ENCODE measurements at places on chromosomes 7 and 10. TPM values are rescaled to one million over a fixed set of nuclear protein-coding genes. Genes with fewer than 3 reads are reported as not detected.
A peak's percentile ranks its signal among the peaks of the same experiment; 100 is the strongest.

The DYNC1I1 gene
- total RNA-seq: 9.9 TPM

The PAXIP1 gene
- 11.4 TPM for total RNA-seq

The TMEM139 gene
- 0.97 TPM for total RNA-seq

- no peaks in the 10 kb centered on the region for H3K4me1 ChIP-seq
- no peak for DNase-seq
- no peaks in the 10 kb centered on the region for H3K36me3 ChIP-seq
- no peak overlapping the region for H3K27ac ChIP-seq
- no peak overlapping the region for H3K4me3 ChIP-seq
These were observed 938.9 kb downstream of the NRG3 start for GRCh38 chr10:82813856-82814255.

DNA sequence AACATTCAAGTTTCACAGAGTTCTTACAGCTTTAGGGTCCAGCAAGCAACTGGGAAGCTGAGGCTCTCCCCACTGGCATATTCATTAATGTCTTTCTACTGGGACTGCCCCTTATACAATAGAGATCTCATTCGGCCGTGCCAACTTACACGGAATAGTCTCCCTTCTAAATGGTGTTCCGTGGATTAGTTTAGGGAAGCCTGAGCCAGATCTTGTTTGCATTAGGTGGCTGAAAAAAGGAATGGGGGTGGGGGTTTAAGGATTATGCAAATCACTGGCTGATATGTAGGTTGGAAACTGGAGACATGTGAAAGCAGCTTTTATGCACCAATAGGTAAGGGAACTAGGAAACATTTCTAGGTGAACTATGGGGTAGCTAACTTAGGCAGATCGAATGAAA lies 218.3 kb downstream of the TRIL start:
- H3K27ac ChIP-seq: no peak overlapping the region
- H3K27me3 ChIP-seq: no peaks in the 10 kb centered on the region
- no peaks in the 10 kb centered on the region for H3K36me3 ChIP-seq
- no peak overlapping the region for H3K4me3 ChIP-seq
- DNase-seq: no peak
- H3K4me1 ChIP-seq: no peaks in the 10 kb centered on the region

DNA sequence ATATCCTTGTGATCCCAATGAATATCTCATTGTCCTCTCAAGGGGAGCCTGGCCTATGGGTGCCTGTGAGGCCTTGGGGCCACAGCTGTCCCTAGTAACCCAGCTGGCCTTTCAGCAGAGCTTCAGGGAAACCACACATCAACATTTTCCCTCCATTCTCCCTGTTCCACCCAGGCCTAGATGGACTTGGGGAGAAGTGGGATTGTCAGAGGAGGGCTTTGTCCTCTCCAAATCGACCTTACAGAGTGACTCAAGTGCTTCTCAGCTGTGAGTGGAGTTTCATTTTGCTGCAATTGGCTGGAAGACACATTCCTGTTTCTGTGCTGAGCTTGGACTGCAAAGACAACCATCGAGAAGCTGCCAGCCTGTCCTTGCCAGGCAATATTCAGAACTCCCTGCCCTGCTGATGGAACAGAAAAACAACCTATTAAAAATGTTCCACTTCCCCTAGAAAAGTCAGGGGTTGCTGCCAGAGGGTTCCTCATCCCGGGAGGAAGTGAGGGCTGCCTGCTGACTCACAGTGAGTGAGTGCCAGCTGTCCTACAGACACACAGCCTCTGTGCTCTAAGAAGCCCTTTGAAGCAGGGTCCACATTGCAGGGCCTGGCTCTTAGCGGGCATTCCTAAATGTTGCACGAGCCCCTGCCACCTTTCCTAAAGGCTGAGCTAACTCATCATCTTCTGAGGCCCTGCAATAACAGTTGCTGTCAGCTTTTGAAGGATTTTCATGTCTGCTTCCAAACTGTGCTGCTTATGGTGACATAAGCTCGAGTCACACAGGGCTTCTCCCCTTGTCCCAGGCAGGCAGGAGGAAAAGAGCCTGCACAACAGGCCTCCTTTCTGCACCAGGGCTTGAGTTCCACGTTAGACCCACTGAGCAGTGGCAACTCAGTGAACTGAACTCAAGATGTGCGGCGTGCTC lies 20.5 kb downstream of the STRA8 start:
- no peaks in the 10 kb centered on the region for H3K27me3 ChIP-seq
- peak; percentile 86 for DNase-seq
- H3K4me1 ChIP-seq: peaks cover 14% of the 10 kb centered on the region
- no peak overlapping the region for H3K4me3 ChIP-seq
- no peaks in the 10 kb centered on the region for H3K36me3 ChIP-seq

GRCh38 chr10:11255796-11256444 lies 238.2 kb downstream of the CELF2 start:
- H3K27me3 ChIP-seq: no peaks in the 10 kb centered on the region
- H3K4me1 ChIP-seq: no peaks in the 10 kb centered on the region
- no peak overlapping the region for H3K4me3 ChIP-seq

DNA sequence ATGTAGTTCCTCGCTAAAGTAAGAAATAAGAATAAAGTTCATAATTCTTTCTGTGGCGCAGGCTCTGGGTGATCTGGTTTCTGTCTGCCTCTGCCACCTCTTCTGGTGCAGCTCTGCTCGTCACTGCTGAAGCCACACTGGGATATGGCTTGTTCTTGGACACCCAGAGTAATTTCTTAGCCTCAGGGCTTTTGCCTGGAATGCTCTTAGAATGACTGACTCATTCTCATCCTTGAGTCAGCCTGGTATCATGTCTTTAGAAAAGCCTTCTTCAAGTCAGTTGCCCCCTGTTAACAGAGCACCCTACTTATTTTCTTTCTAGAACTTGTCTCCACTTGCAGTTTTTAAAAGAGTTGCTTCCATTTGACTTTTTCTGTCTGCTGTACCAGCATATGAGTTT lies 2.0 kb downstream of the ZSCAN25 start:
- H3K27me3 ChIP-seq: no peaks in the 10 kb centered on the region
- H3K27ac ChIP-seq: no peak overlapping the region
- no peak for DNase-seq
- H3K4me1 ChIP-seq: peaks cover 18% of the 10 kb centered on the region

DNA sequence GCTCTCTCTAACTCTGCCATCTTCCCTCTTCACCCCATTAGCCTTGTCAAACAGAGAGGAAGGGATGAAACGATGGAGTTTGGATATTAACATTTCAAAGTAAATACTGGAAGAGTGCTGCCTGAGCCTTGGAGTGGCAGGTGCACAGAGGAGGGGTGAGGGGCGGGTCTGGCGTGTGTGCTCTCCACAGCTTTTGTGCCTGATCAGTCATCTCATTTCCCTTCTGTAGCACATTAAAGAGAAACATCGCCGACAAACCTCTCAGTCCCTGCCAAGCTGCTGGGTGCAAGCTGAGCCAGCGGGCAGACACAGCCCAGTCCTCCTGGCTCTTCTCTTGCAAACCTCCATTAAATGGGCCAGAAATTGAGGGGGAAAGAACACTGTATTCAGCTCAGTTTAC lies 76.2 kb downstream of the SLIT1 start:
- H3K4me3 ChIP-seq: no peak overlapping the region
- H3K27ac ChIP-seq: no peak overlapping the region
- no peaks in the 10 kb centered on the region for H3K4me1 ChIP-seq
- no peaks in the 10 kb centered on the region for H3K36me3 ChIP-seq
- H3K27me3 ChIP-seq: peaks cover 3% of the 10 kb centered on the region
- no peak for DNase-seq

All from adrenal gland (tissue), 19 donors.